ENCODE measurements at places on chromosomes 2 and 18.

GRCh38 chr2:145123606-145124005, 603.7 kb upstream of the ZEB2 start:
- DNase-seq: no peak

- DNase-seq: no peak
These were observed 45.3 kb downstream of the ZC3H15 start for GRCh38 chr2:186531257-186531775.

DNA sequence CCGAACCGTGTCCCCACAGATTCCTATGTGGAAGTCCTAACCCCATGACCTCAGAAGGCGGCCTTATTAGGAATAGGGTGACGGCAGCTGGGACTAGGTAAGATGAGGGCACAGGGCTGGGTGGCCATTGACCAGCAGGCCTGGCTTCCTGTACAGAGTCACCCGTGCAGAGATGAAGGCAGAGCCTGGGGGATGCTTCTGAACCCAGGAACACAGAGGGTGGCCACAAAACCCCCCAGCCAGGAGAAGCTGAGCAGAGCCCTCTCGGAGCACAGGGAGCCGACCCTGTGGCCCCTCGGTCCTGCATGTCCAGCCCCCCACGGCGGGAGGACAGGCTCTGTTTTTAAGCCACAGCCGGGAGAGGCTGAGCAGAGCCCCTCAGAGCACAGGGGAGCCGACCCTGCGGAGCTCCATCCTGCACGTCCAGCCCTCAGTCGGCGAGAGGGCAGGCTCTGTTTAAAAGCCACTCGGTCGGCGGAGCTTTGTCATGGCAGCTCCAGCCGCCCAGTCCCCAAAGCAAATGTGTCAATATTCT, 2.7 kb downstream of the PDCD1 start:
- no peak for DNase-seq

- no peak for DNase-seq
These were observed 307.1 kb downstream of the GRB14 start for GRCh38 chr2:164314148-164314547.

GRCh38 chr2:190098851-190099250, 36.3 kb upstream of the MSTN start:
- DNase-seq: no peak

DNA sequence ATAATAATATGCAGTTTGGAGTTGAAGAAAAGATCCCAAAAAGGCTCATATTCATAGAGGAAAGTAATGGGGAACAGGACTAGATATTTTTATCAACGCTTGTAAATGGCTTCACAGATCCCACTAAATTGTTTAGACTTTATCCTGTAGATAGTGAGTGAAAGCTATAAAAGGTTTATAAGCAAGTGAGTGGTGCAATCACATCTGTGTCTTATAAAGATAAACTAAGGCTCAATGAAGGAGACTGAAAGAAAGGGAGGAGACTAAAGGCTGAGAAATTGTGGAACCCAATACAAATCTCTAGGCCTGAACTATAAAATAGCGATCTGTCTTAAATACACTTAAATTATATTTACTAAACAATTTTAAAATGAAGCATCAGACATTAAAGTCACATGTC, 7.7 kb downstream of the SP3 start:
- DNase-seq: no peak

GRCh38 chr18:61602836-61603235, 269.6 kb downstream of the CDH20 start:
- DNase-seq: no peak

GRCh38 chr2:28979576-28980366, 1.3 kb upstream of the TOGARAM2 start:
- no peak for DNase-seq

DNA sequence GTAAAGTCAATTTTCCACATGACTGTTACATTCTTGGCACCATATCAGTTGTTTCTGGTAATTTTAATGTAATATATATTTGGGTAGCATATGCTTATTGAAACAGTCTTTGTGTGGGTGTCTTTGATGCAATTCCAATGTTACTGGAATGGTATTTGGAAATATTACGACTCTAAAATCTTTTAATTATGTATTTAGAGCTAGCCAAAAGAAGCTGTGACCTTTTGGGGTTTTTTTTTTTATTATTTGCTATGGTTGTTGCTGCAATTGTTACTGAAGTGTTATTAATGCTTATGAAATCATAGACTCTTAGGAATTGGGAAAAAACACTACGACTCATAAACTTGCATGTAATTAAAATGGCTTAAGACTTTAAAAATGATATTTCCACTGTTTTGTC, 95.9 kb downstream of the AOX1 start:
- DNase-seq: no peak

DNA sequence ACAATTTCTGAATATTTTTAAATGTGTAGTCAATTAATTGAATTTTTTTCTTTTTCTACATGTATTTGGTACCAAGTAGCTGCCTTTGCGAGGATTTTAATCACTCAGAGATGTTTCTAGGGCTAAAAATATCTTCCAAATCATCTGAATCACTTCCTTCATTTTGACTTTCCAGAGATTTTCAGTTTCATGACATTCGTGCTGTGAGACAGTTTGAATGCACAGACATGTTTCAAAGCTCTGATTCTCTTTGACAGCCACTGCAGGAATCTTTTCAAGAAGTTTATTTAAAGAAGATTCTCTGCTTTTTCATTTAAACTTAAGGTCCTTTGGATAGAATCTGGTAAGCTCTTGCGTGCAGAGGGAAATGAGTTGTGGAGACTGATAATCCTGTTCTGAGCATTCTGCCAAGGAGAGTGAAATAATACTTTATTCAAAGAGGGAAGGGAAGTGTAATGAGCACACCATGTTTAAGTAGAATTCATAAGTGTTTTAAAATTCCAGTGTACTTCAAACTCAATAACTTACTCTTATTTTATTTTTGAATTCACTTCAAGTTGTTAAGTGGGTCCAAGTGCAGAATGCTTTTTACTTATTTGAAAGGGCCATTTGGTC, 9.7 kb downstream of the CYBRD1 start:
- no peak for DNase-seq

- DNase-seq: no peak
These were observed 65.2 kb upstream of the SNTG2 start for GRCh38 chr2:885230-886071.

GRCh38 chr2:210477496-210477895, 937 bp upstream of the LANCL1 start:
- peak; percentile 4 for DNase-seq

DNA sequence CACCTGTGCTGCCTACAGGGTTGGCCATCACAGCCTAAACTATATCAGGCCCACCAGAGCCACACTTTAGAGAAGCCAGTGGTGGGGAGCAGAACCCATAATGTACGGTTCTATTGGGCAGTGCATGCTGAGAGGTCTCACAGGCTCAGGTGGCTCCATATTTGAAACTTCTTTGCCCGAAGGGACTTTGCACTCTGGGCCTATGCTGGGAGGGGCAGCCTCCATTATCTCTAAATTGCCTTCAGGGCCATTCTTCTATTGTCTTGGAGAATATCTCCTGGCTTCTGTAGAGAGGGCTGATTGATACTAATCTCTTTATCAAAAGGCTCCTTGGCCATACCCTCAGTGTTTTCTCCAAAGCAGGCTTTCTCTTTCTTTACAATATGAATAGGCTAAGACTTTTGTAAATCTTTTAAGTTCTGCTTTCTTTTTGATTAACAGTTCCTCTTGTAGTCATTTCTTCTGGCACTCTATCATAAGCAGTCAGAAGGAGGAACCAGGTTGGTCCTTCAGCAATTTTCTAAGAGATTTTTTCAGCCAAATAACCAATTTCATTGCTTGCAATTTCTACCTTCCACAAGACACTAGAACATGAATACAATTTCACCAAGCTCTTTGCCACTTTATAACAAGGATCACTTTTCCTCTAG, 44.5 kb downstream of the RPE start:
- no peak for DNase-seq

DNA sequence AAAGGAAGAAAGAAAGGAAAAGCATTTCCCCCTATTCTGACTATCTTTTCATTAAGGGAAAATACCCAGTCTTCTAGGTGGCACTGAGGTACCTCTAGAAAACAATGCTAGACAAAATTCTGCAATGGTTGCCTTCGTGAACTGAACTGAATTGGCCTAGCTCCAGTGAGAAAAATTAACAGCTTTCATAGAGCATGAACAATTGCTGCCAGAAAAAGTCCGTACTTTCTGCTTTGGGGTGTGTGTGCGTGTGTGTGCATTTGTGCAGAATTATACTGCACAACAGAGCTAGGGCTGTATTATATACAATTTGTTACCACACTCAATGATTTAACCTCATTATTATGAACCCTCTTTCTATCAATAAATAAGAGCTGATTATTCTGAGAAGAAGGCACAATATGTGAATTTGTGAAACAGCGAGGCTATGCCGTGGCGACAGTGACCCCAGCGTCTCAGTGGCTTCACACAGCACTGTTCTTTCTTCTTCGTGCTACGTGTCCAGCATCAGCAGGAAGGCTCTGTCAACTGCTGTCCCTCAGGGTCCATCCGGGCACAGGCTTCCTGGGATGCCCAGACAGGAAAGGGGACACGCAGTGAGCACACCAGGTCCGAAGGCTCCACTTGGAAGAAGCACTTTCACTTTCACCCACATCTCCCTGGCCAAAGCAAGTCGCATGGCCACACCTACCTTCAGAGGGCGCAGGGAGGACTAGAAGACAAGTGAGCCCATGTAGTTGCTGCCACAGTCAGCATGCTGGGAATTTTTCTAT, 47.5 kb downstream of the PTGR3 start:
- no peak for DNase-seq

DNA sequence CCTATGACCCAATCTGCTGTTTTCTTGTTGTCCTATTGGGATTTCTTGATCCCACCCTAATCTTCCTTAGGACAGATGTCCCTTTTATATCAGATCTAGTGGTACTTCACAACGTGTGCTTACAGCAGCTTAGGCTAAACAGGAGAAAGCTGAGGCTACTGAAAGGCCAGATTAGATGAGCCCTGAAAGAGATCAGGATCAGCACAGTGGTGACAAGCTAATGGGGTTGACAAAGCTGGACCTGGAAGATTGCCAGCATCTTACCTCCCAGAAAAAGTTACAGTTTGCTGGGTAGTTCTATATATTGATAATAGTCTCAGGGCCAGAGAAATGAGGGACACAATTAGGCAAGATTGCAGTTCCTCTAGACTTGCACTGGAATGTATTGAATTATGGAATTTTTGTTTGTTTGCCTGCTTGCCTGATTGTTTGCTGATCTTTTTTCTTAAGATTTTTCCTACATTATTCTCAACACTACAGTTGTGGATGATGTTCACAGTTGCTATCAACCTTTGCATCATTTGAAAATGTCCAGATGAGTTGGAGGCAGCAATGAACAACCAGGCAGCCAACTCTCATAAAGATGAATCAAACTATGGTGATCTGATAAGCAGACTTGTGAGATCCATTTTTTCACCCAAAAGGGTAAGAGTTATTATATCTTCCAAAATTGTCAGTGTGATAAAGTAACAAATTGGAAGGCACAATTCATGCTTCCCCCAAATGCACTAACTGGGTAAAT, 49.1 kb upstream of the PIK3C3 start:
- no peak for DNase-seq

GRCh38 chr2:31108561-31109286, 29.5 kb downstream of the GALNT14 start:
- DNase-seq: no peak

- peak; percentile 17 for DNase-seq
These were observed 13.4 kb downstream of the SERPINB7 start for GRCh38 chr18:63788447-63789096.

- DNase-seq: no peak
These were observed 1094.9 kb downstream of the LRP1B start for GRCh38 chr2:141035846-141036420.

GRCh38 chr2:64905338-64906024, 83.7 kb upstream of the SLC1A4 start:
- no peak for DNase-seq

- peak; percentile 45 for DNase-seq
These were observed 80.9 kb upstream of the SMAD7 start for GRCh38 chr18:49031511-49032188.

DNA sequence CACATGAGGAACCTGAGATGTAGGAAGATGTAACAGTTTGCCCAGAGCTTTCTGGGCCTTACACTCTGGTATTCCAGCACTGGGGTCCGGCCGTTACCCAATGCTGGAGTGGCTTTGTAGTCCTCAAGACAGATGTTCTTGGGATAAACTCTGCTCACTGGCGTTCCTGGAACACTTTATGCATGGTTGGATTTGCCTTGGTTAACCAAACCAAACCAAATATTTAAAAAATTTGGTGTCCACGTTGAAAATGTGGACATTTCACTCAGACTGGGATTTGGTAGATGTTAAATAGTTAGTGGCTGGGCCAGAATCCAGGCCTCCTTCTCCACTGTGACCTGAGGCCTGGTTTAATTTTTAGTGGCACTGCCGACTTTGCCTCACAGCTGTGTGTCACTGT, 81.5 kb downstream of the ACOXL start:
- DNase-seq: no peak

GRCh38 chr2:57443086-57443485, 603.5 kb upstream of the VRK2 start:
- DNase-seq: no peak

- no peak for DNase-seq
These were observed 65.8 kb downstream of the FAM161A start for GRCh38 chr2:61787941-61788563.

DNA sequence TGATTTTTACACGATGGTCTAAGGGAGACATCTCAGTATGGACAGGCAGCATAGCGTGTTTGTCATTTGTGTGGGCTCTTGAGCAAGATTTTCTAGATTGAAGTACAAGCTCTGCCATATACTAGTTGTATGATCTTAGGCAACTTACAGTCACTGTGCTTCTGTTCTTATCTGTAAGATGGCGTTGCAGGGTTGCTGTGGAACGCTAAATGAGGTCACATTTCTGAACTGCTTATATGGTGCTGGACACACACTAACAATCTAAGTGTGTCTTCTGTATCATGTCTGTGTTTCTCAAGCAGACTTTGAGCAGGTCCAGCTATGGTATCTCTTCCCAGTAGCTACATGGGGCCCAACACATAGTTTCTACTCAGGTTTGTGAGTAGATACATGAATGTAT, 29.2 kb downstream of the PARD3B start:
- DNase-seq: no peak

GRCh38 chr18:33802955-33803354, 224.9 kb downstream of the ASXL3 start:
- no peak for DNase-seq

DNA sequence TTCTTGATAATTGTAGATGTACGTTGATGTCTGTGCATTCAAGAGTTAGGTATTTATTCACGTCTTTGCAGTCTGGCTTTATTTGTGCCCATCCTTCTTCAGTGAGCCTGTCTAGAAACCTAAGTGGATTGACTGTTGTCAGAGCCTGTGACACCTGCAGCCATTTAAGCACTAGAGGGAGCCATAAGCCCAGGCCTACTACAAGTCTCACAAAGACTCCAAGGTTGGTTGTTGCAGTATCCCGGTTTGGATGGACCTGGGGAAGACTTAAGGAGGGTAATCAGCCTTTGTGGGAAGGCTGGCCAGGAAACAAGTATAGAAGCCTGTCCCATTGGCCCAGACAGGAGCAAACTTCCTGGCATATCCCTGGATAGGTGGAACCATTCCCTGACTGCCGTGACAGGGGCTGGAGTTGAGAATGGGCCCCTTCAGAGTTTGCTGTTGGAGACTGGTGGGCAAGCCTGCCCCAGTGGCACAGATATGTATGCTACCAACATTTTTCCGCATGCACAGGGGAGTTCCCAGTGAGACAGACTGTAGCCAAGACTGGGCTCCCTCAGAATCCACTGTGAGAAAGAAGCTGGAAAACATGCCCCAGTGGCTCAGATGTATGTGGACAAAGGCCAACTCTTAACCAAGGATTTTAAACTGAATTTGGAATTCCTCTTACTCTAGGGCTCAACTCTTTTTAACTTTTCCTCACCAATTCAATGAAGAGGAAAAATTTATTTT, 9.3 kb upstream of the LRRC30 start:
- DNase-seq: peak; percentile 11
